ENCODE measurements at places on chromosomes 5 and 9.

DNA sequence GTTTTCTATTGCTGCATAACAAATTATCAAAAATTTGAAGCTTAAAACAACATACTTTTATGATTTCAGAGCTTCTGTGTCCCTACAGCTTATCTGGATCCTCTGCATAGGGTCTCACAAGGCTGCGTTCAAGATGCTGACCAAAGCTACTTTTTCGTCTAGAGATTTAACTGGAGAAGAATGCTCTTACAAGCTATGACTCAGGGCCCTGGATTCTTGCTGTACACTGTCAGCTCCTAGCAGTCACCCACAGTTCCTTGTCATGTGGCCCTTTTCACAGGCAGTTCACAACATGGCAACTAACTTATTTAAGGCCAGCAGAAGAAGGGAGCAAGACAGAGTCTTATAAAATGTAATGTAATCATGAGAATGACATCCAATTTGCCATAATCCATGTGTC lies 70.8 kb upstream of the FAM174A start:
- DNase-seq: no peak

DNA sequence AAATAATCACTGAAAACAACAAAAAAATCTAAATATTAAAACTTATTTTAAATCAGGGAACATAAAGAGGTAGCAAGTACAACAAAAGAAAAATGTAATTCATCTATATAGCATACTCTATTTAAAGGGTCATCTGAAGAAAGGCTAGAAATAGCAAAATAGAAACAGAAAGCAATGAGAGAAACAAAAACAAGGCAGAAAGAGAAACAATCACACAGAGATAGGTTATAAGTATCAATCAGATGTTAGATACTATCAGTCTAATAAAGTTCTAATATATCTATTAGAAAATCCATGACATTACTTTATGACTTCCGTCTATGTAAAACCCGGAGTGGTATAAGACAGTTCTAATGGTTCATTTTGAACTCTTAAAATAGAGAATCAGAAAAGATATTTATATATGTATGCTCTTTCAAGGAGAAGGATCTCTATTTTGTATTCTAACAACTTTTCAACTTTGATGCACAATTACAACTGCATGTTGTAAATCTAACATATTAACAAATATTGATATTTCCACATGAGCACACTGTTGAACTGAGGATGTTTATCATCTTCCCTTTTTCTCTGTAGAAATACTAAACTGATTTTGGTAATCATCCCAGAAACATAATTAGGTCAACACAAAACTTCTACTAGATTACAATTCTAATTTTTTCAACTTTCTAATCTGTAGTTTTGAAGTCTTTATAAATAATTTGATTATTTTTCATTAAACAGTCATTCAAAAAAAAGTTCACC lies 15.8 kb downstream of the RICTOR start:
- DNase-seq: no peak

GRCh38 chr5:143041972-143042770 lies 272.0 kb downstream of the ARHGAP26 start:
- DNase-seq: no peak

GRCh38 chr5:150295172-150295634 lies 5.6 kb upstream of the CAMK2A start:
- DNase-seq: no peak

DNA sequence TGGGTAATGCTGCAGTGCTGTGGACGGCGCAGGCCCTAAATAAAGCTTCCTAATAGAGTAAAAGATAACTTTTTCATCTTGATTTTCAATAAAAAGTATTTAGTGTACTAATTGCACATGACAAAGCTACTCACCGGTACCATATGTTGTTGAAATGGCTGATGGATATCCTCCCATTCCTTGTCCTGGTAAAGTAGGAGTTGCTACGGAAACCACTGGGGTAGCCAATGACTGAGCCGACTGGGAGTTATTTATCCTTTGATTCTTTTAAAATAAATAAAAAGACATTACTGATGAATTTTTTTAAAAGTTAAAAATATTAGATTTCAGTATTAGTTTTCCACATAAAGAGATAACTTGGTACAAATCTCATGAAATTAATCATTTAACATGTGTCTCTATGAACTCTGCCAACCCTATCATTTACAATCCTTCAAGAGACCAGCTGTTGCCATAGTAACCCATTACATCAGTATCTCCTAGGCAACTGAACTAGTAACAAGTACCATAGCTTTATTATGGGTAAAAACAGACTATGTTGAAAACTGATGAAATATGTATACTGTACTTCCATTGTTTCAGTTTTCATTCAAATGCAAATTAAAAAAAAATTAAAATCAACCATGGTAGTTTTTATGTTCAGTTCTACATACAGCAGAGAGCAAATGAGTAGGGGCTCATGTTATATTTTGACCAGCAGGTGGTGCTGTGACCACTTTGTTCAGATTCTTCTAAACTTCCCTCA lies 153.7 kb downstream of the MEF2C start:
- peak; percentile 55 for DNase-seq

DNA sequence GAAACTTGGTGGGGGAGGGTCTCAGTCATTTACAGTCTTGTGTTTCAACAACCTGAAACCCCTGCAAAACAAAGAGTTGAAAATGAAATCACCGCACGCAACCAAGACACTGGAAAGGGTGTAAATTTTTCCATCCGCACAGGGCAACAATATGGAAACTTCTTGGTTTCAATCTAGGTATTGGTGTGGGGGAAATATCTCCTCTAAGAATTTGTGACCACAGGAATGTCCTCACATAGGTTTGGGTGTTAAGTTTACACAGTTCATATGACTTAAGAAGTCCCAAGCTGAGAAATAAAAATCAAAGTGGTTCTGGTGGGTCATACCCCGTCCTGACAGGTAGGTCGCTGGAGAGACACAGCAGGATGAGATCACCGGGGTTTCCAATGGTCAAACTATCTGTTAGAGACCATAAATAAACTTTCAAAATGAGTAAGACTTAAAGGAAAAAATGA lies 51.9 kb upstream of the PIP5K1B start:
- DNase-seq: no peak

DNA sequence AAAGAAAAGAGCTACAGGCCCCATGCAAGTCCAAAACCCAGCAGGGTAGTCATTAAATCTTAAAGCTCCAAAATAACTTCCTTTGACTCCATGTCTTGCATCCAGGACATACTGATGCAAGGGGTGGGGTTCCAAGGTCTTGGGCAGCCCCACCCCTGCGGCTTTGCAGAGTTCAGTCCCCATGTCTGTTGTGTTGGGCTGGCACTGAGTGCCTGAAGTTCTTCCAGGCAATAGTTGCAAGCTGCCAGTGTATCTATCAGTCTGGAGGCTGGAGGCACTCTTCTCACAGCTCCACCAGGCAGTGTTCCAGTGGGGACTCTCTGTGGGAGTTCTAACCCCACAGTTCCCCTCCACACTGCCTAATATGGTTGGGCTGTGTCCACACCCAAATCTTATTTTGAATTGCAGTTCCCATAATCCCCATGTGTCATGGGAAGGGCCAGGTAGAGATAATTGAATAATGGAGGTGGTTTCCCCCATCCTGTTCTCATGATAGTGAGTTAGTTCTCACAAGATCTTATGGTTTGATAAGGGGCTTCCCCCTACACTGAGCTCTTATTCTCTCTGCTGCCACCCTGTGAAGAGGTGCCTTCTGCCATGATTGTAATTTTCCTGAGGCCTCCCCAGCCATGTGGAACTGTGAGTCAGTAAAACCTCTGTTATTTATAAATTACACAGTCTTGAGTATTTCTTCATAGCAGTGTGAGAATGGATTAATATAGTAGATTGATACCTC lies 237.5 kb upstream of the ADRA1B start:
- DNase-seq: no peak

- no peak for DNase-seq
Measured at GRCh38 chr9:129451669-129452068, 169.2 kb downstream of the C9orf50 start.

DNA sequence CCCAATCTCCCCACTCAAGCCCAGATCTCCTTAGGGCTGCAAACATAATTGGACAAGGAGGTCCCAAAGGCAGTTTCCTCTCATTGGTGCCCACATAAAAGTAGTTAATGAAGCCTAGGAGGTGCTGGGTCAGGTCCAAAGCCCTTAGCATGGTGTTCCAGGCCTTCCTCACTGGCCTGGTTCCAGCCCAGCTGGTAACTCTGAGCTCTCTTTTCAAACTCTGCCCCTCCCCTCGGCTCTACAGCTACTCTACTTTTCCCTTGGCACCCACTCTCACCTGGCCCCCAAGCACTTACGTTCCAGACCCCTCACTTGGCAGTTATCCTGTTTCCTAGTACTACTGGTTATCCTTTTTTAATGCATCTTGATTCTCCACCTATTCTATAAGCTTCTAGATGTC lies 9.9 kb downstream of the SEPTIN8 start:
- DNase-seq: no peak

GRCh38 chr5:130052752-130053151 lies 148.5 kb downstream of the CHSY3 start:
- DNase-seq: no peak

- DNase-seq: peak; percentile 34
Measured at GRCh38 chr5:31531543-31531887, 378 bp downstream of the DROSHA start.

GRCh38 chr9:137310189-137311052 lies 8.3 kb upstream of the NRARP start:
- DNase-seq: no peak

DNA sequence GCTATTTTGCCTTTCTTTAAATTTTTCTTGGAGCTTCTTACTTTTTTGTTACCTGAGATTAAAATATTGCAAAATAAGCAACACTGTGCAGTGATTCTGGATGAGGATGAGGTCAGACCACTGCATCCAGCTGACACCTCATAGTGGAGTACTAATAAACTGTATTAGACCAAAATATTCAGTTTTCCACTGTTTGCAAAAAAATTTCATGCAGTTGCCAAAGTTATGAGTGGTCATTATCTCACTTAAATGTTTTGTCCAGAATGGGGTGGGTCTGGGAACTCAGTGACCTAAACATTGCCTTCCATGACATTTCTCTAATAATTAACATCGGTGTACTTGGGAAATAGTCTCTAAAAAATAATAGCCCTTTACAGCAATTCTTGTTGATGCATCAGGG lies 143.8 kb downstream of the ADAMTSL1 start:
- no peak for DNase-seq
